Hippocampal formation (tissue), 2 donors: ENCODE measurements at places on chromosomes 7 and 10.

DNA sequence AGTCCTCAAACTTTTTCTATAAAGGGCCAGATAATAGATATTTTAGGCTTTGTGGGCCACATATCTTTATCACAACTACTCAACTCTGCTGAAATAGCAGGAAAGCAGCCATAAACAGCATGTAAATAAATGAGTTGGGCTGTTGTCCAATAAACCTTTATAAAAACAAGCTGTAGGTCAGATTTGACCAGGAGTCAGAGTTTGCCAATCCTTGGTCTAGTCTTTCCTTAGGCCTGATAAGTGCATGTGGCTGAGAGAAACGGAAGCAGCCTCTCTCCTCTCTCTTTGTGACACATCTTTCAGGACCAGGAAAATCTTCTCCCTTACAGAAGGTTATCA is 724.5 kb downstream of the GRID1 start:
- no peak for DNase-seq

GRCh38 chr10:59885430-59886134 is 20.8 kb downstream of the CCDC6 start:
- no peak for DNase-seq

GRCh38 chr10:88122576-88122975 is 259.2 kb downstream of the PTEN start:
- no peak for DNase-seq

- DNase-seq, result no peak
Measured at GRCh38 chr7:71766016-71766415, 634.1 kb downstream of the GALNT17 start.
